PC-3 (cell line): ENCODE measurements at places on chromosomes 5 and 9. TPM values are rescaled to one million over a fixed set of nuclear protein-coding genes. Genes with fewer than 3 reads are reported as not detected.

DNA sequence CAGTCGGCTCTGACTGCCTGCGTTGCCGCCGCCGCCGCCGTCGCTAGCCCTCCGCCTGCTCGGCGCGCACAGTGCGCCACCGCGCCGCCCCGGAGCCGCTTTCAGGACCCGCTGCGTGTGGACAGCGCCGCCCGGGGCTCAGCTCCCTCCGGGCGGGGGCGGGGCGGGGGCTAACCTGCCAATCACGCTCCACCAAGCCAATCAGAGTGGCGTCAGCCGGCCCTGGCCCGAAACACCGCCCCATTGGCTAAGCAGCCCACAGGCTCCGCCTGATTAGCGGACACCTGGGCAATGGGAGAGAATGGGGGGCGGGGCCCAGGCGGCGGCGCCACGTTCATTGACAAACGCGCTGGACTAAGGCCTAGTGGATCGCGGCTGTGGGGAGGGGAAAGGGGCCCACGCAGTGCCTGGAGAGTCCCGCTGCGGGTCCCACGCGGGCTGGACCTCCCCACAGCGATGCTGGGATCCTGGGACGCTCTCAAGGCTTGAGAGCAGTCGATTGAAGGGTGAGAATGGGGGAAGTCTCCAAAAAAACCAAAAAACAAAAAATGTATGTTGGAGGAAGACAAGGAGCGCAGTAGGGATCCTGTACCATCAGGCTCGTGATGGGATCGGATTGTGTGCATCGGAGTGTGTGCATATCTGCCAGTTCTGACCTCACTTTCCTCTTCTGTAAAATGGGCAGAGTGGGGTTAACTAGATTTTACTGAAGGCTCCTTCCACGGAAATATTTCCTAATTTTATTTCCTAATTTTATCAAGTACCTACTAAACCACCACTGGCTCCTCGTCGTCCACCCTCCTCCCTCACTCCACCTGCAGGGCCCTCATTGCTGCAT is 6.3 kb downstream of the PAX5 start:
- H3K4me1 ChIP-seq = no peaks in the 10 kb centered on the region
- no peak overlapping the region for H3K27ac ChIP-seq
- DNase-seq = peak; percentile 91
- H3K4me3 ChIP-seq = peak overlapping the region; percentile 49

DNA sequence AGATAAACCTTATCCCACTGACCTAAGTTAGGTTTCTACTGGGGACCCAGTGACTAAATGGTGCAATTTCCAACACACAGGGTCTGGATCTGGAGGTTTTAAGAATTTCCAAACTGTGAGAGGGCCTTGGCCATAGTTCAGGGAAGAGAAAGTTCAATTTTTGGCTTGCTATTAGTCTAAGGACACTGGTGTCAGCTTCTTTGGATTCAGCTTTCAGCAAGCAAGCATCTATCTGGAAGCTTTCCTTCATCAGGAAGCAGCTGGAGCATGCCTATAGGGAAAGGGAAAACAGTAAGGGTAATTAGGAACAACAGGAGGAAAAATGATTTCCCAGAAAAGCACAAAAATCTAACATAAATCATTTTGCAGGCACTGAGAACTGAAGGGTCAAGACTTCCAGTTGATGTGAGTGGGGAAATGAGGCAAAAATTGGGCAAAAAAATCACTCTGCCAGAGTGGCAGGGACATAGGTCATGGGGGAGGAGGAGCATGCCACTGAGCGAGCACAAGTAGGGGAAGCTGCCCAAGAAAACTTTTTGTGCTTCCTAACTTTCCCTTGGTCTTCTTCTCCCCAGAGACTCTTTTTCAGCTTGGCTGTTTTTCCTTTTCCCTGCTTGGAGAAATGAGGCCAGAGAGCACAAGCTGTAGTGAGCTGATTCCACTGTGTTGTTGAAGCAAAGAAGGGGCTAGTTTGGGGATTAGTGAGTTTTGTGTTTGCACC is 299.6 kb downstream of the FGF10 start:
- DNase-seq = no peak
- no peaks in the 10 kb centered on the region for H3K36me3 ChIP-seq
- no peak overlapping the region for H3K27ac ChIP-seq
- no peaks in the 10 kb centered on the region for H3K4me1 ChIP-seq
- no peak overlapping the region for H3K4me3 ChIP-seq
- no peaks in the 10 kb centered on the region; the same call in 1 of the 2 replicates for H3K27me3 ChIP-seq

GRCh38 chr5:143887903-143888665 is 76.1 kb downstream of the HMHB1 start:
- H3K36me3 ChIP-seq = no peaks in the 10 kb centered on the region
- peak overlapping the region; percentile 34; the same call in 1 of the 2 replicates for H3K27ac ChIP-seq
- DNase-seq = peak; percentile 23
- peaks cover 24% of the 10 kb centered on the region for H3K4me1 ChIP-seq
- no peak overlapping the region for H3K4me3 ChIP-seq
- H3K27me3 ChIP-seq = no peaks in the 10 kb centered on the region

DNA sequence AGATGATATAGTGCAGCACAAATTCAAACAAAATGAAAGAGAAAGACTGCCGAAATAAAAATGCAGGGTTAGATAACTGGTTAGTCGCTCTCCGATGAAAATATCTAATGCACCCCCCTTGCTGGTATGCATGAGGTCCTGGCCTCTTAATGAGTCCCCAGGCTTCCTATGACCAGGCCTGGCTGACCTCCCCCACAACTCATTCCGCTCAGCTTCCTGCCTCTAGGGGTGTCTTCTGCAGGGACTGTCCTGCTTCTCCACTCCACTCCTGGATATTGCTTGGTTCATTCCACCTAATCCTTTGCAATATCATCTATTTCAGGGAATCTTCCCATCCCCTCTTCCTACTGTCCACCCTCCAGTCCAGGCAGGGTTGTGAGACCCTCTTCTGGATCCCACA is 341.8 kb downstream of the ASTN2 start:
- H3K27ac ChIP-seq = no peak overlapping the region
- H3K4me3 ChIP-seq = no peak overlapping the region
- H3K36me3 ChIP-seq = no peaks in the 10 kb centered on the region
- no peaks in the 10 kb centered on the region for H3K27me3 ChIP-seq

GRCh38 chr5:45578270-45578669 is 117.9 kb downstream of the HCN1 start:
- peak; percentile 38 for DNase-seq
- no peaks in the 10 kb centered on the region for H3K27me3 ChIP-seq
- no peaks in the 10 kb centered on the region for H3K4me1 ChIP-seq
- H3K4me3 ChIP-seq = no peak overlapping the region
- H3K36me3 ChIP-seq = no peaks in the 10 kb centered on the region
- H3K27ac ChIP-seq = no peak overlapping the region

DNA sequence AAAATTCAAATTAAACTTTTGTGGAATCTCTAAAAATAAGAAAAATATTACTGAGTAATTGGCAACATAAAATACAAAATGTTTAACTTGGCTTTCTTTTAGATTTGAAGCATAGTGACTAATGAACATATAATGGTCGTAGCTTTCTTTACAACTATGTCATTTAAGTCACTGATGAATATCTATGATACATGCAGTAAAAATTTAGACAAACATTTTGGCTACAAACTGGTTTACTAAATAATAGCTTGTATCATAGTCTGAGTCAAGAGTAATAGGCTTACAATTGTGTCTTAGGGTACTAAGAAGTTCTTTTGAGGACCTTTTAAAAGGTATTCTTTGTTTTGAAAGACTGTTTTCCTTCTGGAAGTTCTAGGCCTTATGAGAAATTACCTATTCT is 2.0 kb upstream of the APC start:
- no peaks in the 10 kb centered on the region for H3K27me3 ChIP-seq
- no peaks in the 10 kb centered on the region for H3K36me3 ChIP-seq
- peak; percentile 87 for DNase-seq
- H3K4me3 ChIP-seq = no peak overlapping the region

GRCh38 chr9:72173080-72173479 is 23.8 kb downstream of the GDA start:
- H3K4me1 ChIP-seq = no peaks in the 10 kb centered on the region
- no peak overlapping the region for H3K27ac ChIP-seq
- peaks cover 4% of the 10 kb centered on the region; the same call in 1 of the 2 replicates for H3K27me3 ChIP-seq
- no peaks in the 10 kb centered on the region for H3K36me3 ChIP-seq
- no peak overlapping the region for H3K4me3 ChIP-seq
- DNase-seq = no peak

GRCh38 chr9:133701981-133702797 is 36.0 kb downstream of the SARDH start:
- H3K36me3 ChIP-seq = no peaks in the 10 kb centered on the region
- H3K4me1 ChIP-seq = no peaks in the 10 kb centered on the region
- no peak for DNase-seq
- H3K4me3 ChIP-seq = no peak overlapping the region

DNA sequence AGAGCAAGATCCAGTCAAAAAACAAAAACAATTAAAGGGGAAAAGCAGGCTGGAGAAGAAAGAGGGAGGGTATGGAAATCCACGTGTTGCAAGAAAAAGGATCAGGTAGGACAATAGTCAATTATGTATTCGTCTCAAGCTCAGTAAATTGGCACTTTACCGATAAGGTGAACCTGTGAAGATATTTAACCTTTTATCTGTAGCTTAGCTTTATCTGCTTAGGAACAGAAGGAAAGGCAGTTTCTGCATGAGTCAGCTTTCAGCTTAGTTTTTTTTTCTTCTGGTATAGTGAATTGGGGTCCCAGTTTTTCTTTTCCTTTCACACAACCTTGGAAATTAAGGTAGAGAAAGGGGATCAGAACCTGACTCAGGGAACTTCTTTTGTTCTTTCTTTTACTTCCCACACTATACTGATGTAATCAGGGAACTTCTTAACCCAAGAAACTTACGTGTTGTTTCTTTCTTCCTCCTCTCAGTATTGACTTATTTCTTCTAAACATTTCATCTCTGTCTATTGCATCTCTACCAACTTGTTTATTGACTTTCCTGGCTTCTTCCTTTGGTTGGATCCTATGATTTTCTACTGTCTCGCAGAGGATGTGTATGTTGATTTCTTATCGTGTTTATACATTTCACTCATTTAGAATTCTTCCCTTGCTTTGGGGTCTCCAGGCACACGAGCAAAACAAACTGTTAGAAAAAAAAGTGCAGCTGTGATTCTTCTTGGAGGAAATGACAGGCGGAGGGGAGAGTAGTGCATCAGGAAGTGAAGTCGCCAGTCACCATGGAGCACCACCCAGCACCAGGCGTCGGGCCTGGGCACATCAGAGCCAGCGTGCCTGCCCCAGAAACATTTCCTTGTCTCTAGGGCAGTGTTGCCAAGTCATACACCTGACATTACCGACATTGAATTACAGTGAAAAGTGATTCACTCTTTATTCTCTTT is 123.0 kb upstream of the LHFPL2 start:
- no peak overlapping the region for H3K27ac ChIP-seq
- no peak for DNase-seq
- no peaks in the 10 kb centered on the region for H3K27me3 ChIP-seq
- no peaks in the 10 kb centered on the region for H3K36me3 ChIP-seq
- H3K4me3 ChIP-seq = no peak overlapping the region

- no peak overlapping the region for H3K27ac ChIP-seq
- H3K27me3 ChIP-seq = peaks cover 12% of the 10 kb centered on the region; the same call in 1 of the 2 replicates
- no peaks in the 10 kb centered on the region for H3K36me3 ChIP-seq
- DNase-seq = no peak
- no peak overlapping the region for H3K4me3 ChIP-seq
- H3K4me1 ChIP-seq = no peaks in the 10 kb centered on the region
Observed at GRCh38 chr5:174599992-174600391, 124.4 kb upstream of the MSX2 start.

DNA sequence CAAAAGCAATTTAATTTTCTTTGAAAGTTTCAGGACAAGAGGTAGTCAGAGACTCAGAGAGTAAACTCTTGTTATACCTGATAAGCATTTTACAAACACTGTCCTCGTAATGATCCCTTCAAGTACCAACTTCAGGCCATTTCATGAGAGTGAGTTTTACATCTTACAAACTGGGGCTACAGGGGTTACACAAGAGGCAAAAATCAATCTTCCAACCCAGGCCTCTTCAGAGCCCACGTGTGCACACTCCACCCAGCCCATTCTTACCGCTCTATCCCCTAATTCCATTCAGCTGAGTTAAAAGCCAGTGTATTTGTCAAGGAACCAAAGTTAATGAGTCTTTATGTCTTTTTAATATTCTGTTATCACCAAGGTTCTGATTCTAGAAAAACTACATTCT is 46.5 kb downstream of the PSMB7 start:
- H3K4me1 ChIP-seq = 0 out of 2 replicates have a peak, but pooled peaks cover 4% of the 10 kb centered on the region
- H3K27me3 ChIP-seq = no peaks in the 10 kb centered on the region
- H3K4me3 ChIP-seq = no peak overlapping the region
- H3K36me3 ChIP-seq = peaks cover 2% of the 10 kb centered on the region; the same call in 1 of the 2 replicates
- H3K27ac ChIP-seq = no peak overlapping the region
- no peak for DNase-seq

DNA sequence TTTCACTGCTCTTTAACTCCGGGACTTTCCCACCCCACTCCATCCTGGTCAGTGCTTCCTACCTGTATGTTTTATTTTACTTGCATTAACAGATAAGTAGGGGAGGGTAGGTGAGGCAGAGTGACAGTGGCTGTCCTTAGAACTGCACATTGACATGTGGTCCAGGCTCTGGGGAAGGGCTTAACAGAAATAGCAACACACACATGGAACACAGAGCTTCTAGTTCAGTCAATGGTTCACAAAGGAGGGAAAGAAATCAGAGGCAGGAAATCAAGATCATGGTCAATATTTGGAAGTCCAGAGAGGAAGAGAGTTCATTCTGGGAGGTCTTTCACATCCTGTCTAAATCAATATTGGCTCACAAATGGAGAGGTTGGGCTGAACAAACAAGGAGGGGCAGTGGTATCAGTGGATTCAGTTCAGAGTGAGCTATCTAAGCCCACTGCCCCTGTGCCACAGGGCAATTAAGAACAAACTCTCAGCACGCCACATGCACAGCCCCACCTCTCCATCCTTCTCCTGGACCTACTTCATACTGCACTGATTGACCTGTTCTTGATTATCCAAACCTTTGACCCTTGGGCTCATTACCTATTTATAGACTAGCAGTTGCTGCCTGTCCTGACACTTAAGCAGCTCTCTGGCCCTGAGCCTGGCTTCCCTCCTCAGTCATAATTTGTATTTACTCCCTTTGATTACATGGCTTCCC is 6.2 kb upstream of the VPS13A start:
- no peaks in the 10 kb centered on the region; the same call in 1 of the 2 replicates for H3K4me1 ChIP-seq
- H3K27ac ChIP-seq = no peak overlapping the region
- no peak for DNase-seq
- H3K4me3 ChIP-seq = no peak overlapping the region

GRCh38 chr5:72281430-72281763 is 38.6 kb downstream of the MRPS27 start:
- H3K36me3 ChIP-seq = no peaks in the 10 kb centered on the region; the same call in 1 of the 2 replicates
- no peaks in the 10 kb centered on the region for H3K27me3 ChIP-seq
- no peaks in the 10 kb centered on the region for H3K4me1 ChIP-seq
- H3K27ac ChIP-seq = no peak overlapping the region

MYOT gene
- total RNA-seq = not detected in 2 replicates

CD74 gene
- total RNA-seq = 0.22 and 0.52 TPM in 2 replicates

ADRA1B gene
- total RNA-seq = 0.29 and 0.40 TPM in 2 replicates

FRMD3 gene
- 3.9 and 6.0 TPM in 2 replicates for total RNA-seq

MEF2C gene
- total RNA-seq = 4.4 and 8.0 TPM in 2 replicates

ANKRD34B gene
- total RNA-seq = not detected in 2 replicates

ACSL6 gene
- 0.15 and 0.35 TPM in 2 replicates for total RNA-seq

FXN gene
- total RNA-seq = 10.0 and 11.0 TPM in 2 replicates

TRMT10B gene
- 1.1 and 3.4 TPM in 2 replicates for total RNA-seq

TNPO1 gene
- total RNA-seq = 187 and 197 TPM in 2 replicates

SLC36A2 gene
- total RNA-seq = not detected in 2 replicates

FCN2 gene
- total RNA-seq = not detected in 2 replicates

ACOT12 gene
- total RNA-seq = not detected in 2 replicates

PCDHA9 gene
- total RNA-seq = 0.22 and 0.35 TPM in 2 replicates

DAB2IP gene
- 15.2 and 17.6 TPM in 2 replicates for total RNA-seq

PHAX gene
- 34.4 and 40.3 TPM in 2 replicates for total RNA-seq

SLC34A1 gene
- 0.07 and 0.12 TPM in 2 replicates for total RNA-seq
